Endothelial cell (in vitro differentiated cells): ENCODE measurements at places on chromosomes 12 and 14. TPM values are rescaled to one million over a fixed set of nuclear protein-coding genes. Genes with fewer than 3 reads are reported as not detected.

The APOF gene
- total RNA-seq = not detected

The NGB gene
- not detected for total RNA-seq

The CCDC38 gene
- not detected for total RNA-seq

The REP15 gene
- 4.0 TPM for total RNA-seq

The SOAT2 gene
- not detected for total RNA-seq

The MAX gene
- total RNA-seq = 76.1 TPM

The ANKS1B gene
- 2.6 TPM for total RNA-seq

The EML5 gene
- 0.13 TPM for total RNA-seq

The IL26 gene
- total RNA-seq = not detected

The TOMM20L gene
- total RNA-seq = not detected

The SLC38A1 gene
- 100 TPM for total RNA-seq

The STRAP gene
- total RNA-seq = 138 TPM

The CIPC gene
- 42.4 TPM for total RNA-seq

The TNFRSF1A gene
- 125 TPM for total RNA-seq

The C1QL4 gene
- total RNA-seq = not detected

The KRT75 gene
- total RNA-seq = not detected

The SIX1 gene
- total RNA-seq = 0.41 TPM

The BRMS1L gene
- total RNA-seq = 16.8 TPM

The OR10A7 gene
- not detected for total RNA-seq

The RASSF9 gene
- total RNA-seq = 2.2 TPM

The TMEM52B gene
- total RNA-seq = not detected

The POU6F1 gene
- 10.8 TPM for total RNA-seq

The OR4E2 gene
- total RNA-seq = not detected

The KRT72 gene
- 0.28 TPM for total RNA-seq

The C12orf54 gene
- not detected for total RNA-seq

The DAO gene
- total RNA-seq = 0.41 TPM

The CHGA gene
- total RNA-seq = 0.67 TPM

The SFSWAP gene
- total RNA-seq = 56.3 TPM

The RESF1 gene
- total RNA-seq = 104 TPM

The TEX22 gene
- 1.1 TPM for total RNA-seq

The CORO1C gene
- total RNA-seq = 380 TPM

The PLEKHG7 gene
- total RNA-seq = not detected

The SLC6A13 gene
- 0.90 TPM for total RNA-seq

The CFAP54 gene
- total RNA-seq = 2.5 TPM

The RAPGEF3 gene
- total RNA-seq = 81.5 TPM

The NCOR2 gene
- 132 TPM for total RNA-seq

The SYCP3 gene
- total RNA-seq = not detected

The COCH gene
- total RNA-seq = 3.7 TPM

The LRRK2 gene
- total RNA-seq = 0.26 TPM

The CKAP4 gene
- 76.7 TPM for total RNA-seq

The RNASE3 gene
- not detected for total RNA-seq

The CLEC6A gene
- not detected for total RNA-seq

The MYO1A gene
- total RNA-seq = 0.36 TPM

The HCAR2 gene
- not detected for total RNA-seq
